ENCODE measurements at places on chromosomes 7 and 10.

DNA sequence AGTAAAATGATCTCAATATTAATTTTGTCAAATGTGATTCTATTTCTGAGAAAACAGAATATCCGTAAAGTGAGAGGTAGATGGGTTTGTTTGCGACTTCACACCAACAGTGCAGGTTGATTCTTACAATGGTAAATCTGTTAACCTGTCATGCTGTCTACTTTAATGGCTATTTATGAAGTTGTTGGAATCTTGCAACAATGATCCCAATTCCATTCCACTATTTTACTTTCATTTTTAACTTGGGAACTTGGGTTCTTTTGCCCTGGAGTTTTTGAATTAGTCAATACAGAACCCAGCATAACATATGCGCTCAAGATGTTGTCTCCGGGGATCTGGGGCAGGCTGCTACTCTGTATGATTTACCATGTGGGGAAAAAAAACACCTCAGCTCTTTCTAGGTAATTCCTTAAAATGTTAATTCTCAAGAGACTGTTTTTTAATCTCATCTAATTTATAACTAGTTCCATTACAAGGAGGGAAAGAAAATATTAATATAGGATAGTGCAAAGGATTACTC, 1.2 kb downstream of the LGI1 start:
- DNase-seq, result no peak

DNA sequence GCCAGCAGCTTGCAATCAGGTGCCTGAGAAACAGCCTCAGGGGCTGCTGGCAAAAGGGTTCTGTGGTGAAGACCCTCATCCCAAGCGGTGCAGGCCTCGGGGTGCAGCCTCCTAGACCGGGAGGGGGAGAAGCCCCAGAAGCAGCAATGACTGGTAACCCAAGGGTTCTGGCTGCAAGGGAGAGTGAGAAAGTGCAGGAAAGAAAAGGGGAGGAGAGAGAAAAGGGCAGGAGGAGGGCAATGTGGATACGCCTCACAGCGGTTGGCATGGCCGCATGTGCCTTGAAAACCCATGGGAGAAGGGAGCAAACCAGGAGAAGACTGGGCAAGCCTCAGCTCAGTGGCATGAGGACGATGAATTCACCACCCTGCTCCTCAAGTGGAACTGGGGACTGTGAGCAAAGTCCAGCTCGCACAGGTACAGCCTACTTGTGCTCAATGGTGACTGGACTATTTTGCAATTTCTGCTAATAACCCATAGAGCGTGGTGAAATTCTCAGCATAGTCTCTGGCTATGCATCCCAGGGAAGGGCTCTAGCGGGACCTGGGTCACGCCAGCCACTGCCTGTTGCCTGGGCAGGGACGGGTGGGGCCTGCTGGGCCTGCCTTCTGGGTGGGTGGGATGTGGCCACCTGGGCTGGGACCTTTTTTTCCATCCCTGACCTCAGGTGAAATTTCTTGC, 6.2 kb downstream of the CLRN3 start:
- no peak for DNase-seq

GRCh38 chr7:50724526-50725520, 57.9 kb downstream of the GRB10 start:
- no peak for DNase-seq

DNA sequence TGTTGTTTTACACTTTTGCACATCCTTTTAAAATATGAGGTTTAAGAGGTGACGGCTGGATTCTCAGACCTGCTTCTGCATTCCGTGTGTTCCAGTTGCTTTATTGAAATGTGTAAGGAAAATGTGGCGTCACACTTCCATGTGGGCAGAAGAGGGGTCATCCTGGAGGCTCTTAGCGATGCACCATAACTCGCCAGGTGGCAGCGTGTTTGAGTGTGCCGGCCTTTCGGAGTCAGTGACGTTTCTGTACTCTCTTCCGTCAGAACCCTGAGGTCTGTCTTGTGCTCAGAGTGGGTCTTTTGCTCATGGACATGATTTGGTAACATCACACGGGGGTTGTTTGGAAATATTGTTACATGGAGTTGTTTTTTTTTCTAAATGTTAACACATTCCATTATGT, 9.1 kb downstream of the PPP2R2D start:
- no peak for DNase-seq

- no peak for DNase-seq
Measured at GRCh38 chr10:88226071-88226659, 357.0 kb downstream of the RNLS start.

DNA sequence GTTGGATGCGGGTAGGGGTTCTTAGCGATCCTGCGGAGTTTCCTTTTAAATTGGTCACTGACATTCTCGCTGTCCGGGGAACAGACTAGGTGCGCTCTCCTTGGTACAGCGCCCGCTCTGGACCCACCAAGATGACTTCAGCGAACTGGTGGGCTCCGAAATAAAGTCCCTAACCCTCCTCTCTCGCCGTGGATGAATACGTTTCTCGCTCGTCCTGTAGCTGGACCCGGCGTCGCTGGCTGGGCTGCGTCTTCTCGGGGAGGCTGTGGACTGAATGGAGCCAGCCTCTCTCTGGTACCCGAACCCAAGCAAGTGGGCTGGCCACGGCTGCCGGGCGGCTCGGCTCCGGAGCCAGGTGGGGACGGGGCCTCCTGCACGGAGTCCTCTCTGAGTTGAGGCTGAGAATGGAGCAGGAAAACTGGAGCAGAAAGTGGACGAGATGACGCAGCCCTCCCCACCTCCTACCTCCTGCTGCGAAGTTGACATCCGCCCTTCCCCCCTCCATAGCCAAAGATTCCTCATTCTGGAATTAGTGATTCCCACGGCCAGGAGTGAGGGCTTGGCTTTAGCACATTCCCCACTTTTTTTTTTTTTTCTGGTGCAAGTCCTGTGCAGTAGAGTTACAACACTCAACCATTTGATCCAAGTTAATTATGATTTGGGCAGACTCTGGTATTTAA, 1.5 kb downstream of the UNC5B start:
- peak; percentile 78 for DNase-seq

Measured in cerebellum (tissue), 4 donors.